ELF-1 (cell line): ENCODE measurements at places on chromosomes 12 and 14.

DNA sequence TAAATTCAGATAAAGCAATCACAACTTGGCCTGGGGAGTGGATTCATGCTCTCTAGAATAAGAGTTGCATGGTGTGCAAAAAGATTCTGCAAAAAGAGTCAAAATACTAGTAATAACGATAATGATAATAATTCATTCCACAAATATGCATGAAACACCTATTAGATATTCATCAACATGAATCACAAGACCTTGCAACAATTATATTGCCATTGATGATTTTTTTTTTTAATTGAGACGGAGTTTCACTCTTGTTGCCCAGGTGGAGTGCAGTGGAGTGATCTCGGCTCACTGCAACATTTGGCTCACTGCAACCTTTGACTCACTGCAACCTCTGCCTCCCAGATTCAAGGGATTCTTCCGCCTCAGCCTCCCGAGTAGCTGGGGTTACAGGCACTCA lies 109.2 kb upstream of the FLRT2 start:
- no peak for DNase-seq

- DNase-seq = no peak
Observed at GRCh38 chr12:111578971-111579340, 20.2 kb downstream of the ATXN2 start.

GRCh38 chr14:93090826-93091555 lies 24.7 kb downstream of the ITPK1 start:
- peak; percentile 27 for DNase-seq

DNA sequence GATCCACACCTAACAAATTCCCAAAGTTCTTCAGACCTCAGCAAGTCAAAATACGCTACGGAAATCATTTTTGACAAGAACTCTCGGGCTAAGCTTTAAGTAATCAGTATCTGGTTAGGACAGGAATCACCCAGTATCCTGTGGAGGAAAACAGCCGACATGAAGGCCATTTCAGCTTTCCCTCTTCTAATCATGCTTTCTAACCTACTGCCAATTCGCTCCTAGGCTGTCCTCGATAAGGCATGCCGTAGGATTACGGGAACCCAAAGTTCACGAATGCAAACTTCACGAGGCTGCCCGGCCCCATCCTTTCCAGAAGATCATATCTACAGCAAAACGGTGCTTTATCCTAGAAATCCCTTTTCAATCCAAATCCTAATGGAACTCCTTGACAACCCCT lies 81.8 kb upstream of the PTPRB start:
- DNase-seq = no peak

GRCh38 chr12:81874586-81874985 lies 115.4 kb upstream of the PPFIA2 start:
- no peak for DNase-seq

DNA sequence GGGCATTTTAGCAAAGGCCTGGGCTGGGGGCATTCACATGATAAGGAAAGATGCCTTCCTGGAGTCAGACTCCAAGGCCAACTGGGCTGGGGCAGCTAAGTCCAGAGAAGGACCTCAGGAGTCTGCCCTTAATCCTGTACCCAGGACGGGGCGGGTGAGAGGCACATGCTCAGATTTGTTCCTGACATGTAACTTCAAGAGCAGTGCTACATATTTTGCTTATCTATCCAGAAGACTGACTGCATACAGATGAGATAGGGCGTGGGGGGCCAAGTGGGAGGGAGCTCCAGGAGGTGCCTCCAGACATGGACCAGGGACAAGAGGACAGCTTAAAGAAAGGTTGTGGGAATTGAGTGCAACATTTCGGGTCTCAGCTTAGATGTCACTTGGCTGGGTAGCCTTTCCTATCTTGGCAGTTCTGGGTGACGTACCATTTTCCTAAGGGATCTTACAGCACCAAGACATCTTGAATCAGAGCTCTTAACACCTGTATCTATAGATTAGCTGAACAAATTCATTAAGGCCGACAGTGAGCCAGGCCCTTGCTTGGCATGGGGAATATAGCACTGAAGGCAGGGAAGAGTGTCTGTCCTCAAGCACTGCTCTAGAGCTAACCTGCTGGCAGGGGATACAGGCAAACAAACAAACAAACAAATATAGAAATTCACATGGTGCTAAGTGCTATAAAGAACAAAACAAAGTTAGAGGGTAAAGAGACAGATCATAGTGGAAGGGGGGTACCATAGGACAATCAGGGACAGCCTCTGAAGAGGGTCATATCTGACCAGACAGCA lies 61.2 kb downstream of the PTPN21 start:
- DNase-seq = no peak

GRCh38 chr12:47964106-47964728 lies 821 bp downstream of the TMEM106C start:
- peak; percentile 37 for DNase-seq

GRCh38 chr12:40942326-40942725 lies 245.8 kb upstream of the PDZRN4 start:
- DNase-seq = peak; percentile 21

DNA sequence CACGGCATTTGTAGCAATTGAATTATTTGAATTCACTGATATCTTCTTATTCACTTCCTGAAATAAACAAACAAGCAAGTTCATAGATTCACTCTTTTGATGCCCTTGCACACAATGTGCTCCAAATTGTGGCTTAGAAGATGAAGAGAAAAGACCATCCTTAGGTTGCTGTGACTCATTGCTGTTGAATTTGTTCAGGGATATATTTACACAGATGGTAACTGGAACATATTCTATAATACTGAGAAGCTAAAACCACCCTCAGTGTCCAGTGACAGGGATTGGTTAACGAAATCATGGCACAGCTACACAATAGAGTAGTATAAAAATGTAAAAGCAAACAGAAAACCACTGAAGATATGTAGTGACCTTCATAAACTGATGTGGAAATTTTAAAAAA lies 3.1 kb downstream of the PRB4 start:
- DNase-seq = no peak

DNA sequence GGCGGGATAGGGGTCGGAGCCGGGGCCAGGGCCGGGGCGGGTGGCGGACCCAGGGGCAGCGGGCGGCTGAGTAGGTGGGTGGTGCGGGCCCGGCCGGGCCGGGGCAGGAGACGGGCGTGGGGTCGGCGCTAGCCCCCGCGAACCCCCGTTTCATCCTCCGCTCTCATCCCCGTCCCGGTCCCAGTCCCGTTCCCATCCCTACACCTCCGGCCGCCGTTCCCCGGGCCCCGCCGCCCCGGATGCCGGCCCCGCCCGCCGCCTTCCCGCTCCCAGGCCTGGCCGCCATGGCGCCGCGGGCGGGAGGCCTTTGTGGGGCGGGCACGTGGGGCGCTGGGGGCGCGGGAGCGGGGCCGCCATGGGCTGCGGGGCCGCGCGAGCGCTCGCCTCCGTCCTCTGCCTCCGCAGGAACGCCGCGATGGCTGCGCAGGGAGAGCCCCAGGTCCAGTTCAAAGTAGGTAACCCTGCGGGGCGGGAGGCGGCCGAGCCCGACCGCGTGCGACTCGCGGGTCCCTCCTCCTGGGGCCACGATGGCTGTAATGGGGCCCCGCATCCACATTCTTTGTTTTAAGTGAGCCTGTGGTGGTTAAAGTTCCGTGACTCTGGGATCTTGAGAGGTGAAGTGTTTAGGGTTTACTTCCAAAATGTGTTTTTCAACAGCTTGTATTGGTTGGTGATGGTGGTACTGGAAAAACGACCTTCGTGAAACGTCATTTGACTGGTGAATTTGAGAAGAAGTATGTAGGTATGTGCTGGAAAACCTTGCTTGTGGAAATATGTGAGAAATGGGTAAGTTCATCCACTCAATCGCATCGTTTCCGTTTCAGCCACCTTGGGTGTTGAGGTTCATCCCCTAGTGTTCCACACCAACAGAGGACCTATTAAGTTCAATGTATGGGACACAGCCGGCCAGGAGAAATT lies 572 bp downstream of the RAN start:
- DNase-seq = peak; percentile 25

DNA sequence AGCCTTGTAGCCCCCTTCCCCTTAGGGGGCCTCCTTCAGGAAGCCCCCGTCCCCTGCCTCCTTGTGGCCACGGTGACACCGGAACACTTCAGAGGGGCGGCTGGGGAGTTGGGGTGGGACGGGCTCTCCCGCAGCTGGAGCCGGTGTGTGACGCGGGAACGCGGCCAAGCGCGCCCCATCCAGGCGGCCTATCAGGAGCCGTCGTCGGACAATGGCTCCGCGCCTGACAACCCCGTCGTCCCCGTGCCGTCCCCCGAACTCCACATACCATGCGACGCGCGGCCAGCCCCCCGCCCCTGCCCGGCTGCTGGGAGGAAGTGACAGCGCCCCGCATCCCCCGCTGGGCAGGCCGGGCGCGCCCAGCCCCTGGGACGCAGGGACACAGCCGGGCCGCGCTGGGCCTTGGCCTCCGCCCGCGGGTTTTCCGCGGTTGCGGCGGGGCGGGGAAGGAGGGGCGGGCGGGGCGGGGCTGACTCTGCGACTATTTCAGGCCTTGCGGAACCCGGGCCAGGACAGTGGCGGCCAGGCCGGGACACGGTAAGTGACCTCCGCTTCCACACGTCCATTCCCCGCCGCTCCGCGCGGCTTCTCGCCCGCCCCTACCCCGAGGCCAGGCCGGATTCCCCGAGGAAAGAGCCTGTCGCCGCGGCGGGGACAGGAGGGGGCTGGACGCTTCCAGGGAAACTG lies at the start of gene TNFAIP2:
Gene TNFAIP2 (plus strand): TSS at position 515 of the 687 bp plus-strand sequence. CDS start 2,997 bp downstream, outside the sequence.
- DNase-seq = no peak

DNA sequence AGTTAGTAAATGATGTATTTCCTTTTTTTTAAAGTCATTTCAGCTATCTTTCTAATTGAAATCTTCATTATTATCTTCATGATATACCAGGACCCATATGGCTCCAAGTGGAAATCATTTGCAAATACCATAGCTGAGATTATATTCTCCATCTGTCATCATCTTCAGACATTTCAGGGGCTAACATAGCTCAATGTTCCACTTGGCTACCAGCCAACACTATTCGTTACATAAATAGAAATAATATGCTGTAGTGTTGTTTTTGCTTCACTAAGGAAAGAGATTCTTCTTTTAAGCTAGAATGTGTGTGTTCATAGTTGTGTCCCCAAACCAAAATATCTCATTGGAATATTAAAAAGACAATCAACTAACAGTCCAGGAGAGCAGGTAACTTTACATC lies 225.1 kb downstream of the DIO2 start:
- DNase-seq = no peak

- DNase-seq = no peak
Observed at GRCh38 chr14:73146111-73146510, 9.8 kb downstream of the PSEN1 start.

DNA sequence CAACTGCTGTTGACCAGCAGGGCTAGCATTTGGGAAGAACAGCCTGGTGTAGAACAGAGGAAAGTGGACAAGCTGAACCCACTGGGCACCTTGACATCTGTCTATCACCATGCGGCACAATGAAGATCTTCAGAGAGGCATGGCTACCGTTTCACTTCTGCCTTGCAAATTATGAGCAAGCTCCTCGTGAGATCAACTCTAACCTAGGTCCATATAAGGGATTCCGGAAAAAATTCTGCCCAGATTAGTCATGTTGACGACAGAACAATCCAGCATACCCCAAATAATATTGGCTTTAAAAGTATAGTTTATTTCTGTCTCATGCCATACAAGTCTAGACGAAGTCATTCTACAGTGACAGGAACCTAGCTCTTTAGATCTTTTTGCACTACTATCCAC lies 91.6 kb upstream of the ATF7IP start:
- no peak for DNase-seq
